ENCODE measurements at places on chromosomes 12 and 14.

GRCh38 chr14:54623279-54624004 is 56.5 kb downstream of the SAMD4A start:
- DNase-seq: no peak

GRCh38 chr12:76057326-76057725 is 25.8 kb upstream of the PHLDA1 start:
- DNase-seq: no peak

GRCh38 chr12:22406627-22407026 is 72.1 kb upstream of the ST8SIA1 start:
- no peak for DNase-seq

DNA sequence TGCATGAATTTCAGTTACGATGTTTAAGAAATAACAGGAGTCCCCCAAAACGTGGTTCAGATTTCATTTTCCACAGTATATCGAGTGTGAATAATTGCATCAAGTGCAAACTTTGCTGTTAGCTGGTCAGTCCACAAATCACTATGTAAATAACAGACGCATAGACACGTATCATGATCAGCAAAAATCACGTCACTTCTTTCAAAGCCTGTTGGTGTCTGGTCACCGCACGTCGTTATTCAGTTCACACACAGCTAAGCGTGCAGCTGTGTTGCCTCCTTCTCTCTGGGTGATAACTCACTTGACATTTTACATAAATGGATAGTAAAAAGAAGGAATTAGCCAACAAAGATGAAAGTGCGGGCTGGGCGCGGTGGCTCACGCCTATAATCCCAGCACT is 126.8 kb upstream of the MED13L start:
- no peak for DNase-seq

DNA sequence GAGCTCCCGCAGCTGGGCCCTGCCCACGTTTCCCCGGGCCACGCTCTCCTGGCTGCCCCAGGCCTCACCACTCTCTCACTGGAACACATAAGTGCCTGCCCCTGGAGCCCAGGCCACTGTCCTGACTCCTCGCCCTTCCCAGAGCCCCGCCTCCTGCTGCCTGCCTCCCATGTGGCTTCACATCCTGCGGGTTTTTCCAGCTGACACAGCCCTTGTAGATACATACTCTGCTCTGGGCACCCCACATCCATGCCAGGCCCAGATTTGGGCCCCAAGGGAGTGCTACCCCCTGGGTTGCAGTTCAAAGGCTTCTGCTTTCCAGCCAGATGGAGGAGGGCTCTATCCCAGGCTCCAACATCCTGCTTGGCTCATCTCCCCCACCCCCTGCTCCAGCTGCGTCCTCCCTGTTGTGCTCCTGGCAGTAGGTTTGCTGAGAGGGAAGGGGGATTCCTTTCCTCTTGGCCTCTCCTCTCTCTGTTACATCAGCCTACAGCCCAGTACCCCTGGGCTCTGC is 60.1 kb downstream of the TSPAN9 start:
- no peak for DNase-seq

DNA sequence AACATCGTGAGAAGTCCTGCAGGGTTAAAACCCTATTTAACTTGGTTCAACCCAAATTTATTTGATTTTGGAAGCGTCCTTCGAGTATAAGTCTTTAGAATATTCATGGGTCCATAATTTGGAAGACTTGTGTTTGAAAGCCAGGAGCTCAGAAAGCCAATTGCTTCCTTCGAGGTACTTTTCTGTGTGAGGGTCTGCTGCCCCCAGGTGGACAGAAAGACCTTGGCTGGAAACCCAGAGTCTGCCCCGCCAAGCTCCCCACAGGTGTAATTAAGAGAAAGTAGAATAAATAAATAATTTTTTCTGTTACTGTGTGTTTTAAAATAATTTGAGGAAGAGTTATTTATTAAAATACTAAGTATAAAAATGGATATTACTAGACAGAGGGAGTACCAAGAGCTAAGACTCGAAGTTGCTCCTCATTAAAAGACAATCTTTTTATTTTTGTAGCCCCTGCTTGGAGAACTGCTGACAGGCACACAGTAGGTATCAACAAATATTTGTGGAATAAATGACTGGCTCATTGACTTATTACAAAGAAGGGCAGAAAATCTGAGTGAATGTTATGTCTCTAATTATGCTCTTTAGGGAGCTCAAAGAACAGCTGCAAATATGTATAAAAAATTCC is 105.8 kb downstream of the PAH start:
- peak; percentile 18 for DNase-seq

GRCh38 chr12:112169966-112170365 is 44.6 kb downstream of the TRAFD1 start:
- DNase-seq: no peak

GRCh38 chr12:69821456-69822159 is 3.4 kb upstream of the MYRFL start:
- no peak for DNase-seq

GRCh38 chr12:31000751-31001150 is 72.9 kb upstream of the DDX11 start:
- no peak for DNase-seq

DNA sequence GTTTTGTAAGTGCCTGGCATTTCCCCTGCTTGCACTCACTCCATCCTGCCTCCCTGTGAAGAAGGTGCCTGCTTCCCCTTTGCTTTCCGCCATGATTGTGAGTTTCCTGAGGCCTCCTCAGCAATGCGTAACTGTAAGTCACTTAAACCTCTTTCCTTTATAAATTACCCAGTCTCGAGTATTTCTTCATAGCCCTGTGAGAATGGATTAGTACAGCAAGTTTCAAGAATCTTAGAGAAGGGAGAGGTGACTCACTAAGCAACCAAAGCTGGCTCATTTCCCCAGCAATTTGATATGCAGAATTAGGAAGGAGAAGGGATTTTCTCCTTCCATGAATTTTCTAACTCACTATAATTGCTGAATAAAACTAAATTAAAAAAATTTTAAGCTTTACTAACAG is 251.0 kb upstream of the FOXG1 start:
- DNase-seq: no peak

DNA sequence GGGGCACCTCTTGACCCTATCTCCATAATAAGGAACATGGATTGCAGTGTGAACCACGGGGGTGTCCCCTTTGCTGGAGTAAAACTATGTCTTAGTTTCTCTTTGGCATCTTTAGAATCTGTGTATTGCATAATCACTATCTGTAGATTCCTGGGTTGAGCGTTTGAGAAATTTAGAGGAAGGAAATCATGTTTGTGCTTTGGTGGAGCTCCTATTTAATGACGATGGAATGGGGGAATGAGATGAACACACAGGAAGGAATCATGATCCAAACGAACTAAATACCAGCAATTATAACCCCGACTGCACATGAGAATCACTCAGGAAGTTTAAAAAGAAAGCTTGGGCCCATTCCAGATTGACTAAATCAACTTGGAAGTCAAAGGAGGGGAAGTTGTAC is 1.3 kb upstream of the MYG1 start:
- DNase-seq: no peak

DNA sequence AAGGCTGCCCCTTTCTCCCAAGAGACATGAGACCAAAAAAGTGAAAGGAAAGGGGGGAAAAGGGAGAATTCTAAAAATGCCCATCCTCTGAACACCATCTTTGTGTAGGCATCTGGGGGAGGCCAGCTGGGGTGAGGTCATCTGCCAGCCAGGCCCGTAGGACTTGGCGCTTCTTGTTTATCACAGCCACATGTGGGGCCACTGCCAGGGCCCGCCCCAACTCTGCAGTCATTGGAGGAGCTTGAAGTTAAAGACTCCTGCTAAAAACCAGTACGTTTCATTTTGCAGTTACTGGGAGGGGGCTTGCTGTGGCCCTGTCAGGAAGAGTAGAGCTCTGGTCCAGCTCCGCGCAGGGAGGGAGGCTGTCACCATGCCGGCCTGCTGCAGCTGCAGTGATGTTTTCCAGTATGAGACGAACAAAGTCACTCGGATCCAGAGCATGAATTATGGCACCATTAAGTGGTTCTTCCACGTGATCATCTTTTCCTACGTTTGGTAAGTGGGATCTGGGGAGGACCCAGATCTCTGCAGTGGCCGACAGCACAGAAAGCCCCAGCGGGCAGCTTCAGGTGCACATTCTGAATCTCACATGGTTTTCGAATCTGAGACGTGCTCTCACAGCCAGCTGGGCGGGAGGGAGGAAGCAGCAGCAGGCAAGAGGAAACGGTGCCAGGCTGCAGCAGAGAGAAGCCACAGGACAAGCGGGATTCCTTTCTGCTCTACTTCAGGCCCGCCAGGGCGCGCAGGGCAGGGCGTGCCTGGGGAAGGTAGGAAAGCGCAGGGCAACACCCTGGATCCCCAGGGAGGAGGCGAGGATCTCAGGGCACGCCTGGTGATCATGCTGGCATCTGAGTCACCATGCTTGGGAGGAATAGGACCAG is at the start of gene P2RX7:
P2RX7 (plus strand) TSS at position 276 of the 881 bp plus-strand sequence; CDS start at position 371, 95 bp downstream.
- DNase-seq: no peak

DNA sequence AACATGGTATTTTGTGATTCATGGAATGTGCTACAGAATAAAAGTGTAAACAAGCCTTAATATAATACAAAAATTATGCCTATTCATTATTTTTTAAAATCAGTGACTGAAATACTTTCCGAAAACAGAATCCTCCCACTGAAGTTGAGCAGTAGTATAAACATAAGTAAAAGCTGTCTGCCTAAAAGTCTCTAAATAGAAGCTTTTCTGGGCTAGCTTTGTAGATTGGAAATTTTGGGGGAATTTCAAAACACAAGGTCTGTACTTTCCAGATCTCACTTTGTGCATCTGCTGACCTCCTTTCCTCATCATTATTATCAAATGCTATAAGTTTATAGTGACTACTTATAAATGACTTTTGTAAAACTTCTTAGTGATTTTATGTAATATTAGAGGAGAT is 80.4 kb upstream of the TRHDE start:
- no peak for DNase-seq

- no peak for DNase-seq
These were observed 51.1 kb downstream of the BAZ2A start for GRCh38 chr12:56578983-56579546.
